Effector memory CD8-positive, alpha-beta T cell (primary cell): ENCODE measurements at places on chromosomes 1 and 21.

DNA sequence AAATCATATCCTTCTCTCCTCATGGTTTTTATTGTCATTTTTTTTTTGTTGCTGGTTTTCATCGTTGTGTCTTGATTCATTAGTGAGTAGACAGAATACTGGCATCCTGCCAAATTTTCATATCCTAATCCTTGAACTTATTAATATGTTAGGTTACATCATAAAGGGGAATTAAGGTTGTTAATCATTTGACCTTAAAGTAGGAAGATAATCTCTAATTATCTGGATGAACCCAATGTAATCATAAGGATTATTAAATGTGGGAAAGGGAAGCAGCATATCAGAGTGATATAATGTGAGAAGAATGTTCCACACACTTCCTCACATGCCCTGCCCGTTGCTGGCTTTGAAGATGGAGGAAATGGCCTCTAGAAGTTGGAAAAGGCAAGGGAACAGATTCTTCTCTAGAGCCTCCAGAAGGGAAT lies 299.7 kb downstream of the HMCN1 start:
- no peak for DNase-seq

DNA sequence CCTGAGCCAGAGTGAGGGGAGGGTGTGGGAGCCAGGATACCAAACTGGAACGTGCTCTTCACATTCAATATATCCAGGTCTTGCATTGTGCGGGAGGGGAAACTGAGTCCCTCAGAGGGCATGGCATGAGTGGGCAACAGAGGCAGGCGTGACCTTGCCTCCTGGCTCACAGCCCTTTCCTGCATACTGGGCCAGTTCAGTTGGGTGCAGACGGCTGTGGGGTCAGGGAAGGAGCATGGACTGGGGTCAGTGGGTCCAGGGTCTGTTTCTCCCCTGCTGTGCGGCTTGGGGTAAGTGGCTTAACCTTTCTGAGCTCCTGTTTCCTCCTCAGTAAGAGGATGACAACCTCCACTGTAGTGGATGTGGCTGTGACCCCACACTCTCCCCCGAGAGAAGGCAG lies 16.6 kb downstream of the SERINC2 start:
- DNase-seq, result no peak

DNA sequence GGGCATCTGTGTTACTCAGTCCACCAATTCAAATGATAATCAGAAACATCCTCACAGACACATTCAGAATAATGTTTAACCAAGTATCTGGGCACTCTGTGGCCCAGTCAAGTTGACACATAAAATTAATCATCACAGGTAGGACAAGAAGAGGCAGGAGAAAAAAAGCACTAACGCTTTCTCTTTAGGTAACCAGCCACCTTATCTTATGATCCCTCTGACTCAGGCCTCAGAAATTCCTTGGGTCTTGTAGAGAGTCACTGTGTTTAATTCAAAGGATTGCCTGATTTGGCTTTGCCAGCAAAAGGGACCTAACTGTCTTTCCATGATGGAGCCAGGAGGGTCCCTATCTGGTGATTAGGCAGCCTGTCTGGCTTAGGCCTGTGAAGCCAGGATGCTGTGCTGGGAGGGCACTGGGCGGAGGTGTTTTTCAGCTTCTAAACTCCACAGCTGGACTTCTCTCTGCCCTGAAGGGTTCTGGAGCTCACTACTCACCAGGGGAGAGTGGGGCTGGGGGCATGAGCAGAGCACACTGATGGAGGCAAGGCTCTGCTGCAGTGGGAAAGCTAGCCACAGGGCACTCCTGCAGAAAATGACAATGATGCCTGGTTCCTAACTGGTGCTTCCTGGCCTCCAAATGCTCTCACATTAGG lies 36.4 kb upstream of the STUM start:
- no peak for DNase-seq

- DNase-seq, result no peak
Measured at GRCh38 chr21:32190493-32191144, 88.2 kb downstream of the MIS18A start.

- DNase-seq, result no peak
Measured at GRCh38 chr1:32311709-32312393, 20.0 kb downstream of the HDAC1 start.

DNA sequence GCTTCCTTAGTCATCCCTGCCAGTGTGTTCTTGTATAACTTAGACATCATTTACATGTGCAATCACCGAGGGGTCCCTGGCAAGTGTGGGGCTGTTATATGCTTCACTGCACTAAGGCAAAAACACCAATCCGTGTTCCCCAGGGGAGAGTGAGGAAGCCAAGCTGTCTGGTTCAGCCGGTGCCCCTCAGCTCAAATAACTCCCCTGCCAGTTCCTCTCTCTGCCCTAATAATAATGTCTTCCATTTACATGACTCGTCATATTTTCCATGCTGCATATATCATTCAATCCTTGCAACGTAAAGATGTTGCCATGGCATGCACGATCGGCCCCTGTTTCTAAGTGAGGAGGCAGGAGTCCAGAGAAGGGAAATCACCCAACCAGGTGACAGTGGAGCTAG lies 24.4 kb upstream of the NDC1 start:
- no peak for DNase-seq

DNA sequence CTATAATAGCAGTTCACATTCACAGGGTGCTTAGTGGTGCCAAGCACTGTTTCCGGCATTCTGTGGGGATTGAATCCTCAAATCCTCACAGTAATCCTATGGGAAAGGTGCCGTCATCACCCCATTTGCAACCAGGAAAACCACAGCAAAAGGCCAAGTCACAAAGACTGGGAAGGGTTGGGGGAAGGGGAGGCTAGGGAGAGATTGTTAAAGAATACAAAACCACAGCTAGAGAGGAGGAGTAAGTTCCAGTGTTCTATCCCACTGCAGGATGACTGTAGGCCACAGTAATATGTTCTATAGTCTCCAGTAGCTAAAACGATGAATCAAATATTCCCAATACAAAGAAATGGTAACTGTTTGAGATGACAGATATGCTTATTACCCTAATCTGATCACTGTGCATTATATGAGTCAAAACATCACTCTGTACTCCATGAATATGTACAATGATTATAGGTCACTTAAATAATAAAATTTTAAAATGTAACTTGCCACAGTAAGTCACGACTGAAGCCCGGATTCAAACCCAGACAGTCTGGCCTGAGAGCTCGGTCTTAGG lies 256.8 kb downstream of the TOMM20 start:
- DNase-seq, result no peak

GRCh38 chr1:234649432-234650081 lies 39.6 kb upstream of the IRF2BP2 start:
- no peak for DNase-seq

DNA sequence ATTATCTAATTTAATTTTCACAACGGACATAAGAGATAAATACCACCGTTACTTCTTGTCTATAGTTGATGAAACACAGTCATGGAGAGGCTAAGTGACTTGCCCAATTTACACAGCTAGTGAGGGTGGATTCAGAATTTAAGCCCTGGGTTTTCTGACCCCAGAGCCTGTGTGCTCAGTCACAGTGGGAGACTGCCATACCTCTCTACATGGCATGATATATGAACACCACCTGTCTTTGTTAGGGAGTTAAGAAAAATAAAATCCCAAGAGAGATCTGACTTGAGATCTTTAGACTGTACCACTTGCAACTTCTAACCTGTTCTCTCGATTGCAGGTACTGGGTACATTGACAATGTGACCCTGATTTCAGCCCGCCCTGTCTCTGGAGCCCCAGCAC lies 40.3 kb downstream of the LAMC2 start:
- DNase-seq, result no peak

DNA sequence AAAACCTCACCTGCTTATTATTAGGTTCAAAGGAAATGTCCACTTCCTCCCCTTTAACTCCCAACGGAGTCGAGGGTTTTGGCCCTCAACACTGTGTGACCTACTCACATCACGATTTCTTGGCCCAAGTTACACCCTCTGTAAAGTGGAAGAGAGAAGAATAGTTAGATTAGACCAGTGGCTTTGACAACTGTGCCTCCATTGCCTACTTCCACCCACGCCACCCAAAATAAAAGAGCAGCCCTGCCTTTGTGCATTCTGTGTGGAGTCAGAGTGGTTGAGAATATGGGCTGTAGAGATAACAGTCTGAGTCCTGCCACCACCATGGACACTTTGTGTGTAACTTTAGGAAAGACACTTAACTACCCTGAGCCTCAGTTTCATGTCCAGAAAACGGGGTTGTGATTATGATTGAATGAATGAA lies 4.1 kb upstream of the HDGF start:
- DNase-seq, result no peak

GRCh38 chr1:116288201-116288598 lies 84.8 kb upstream of the ATP1A1 start:
- no peak for DNase-seq

- DNase-seq, result no peak
Measured at GRCh38 chr1:34320053-34320669, 143.5 kb downstream of the C1orf94 start.

DNA sequence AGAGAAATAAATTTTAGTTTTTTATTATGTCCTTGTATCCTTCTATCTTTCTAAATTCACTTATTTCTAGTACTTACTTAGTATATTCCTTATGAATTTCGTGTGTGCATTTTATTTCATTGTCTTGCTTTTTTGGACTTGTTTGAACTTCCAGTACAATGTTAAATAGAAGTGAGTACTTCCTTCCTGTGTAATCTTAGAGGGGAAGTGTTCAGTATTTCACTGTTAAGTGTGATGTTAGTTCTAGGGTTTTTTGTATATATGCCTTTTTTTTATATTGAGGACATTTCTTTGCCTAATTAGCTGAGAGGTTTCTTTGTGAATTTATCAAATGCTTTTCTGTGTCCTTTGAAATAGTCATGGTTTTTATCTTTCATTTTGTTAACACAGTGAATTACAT lies 10.7 kb downstream of the LYPLAL1 start:
- DNase-seq, result no peak

GRCh38 chr1:77976433-77977076 lies 2.3 kb downstream of the FUBP1 start:
- no peak for DNase-seq

GRCh38 chr1:224045556-224045955 lies 68.4 kb upstream of the FBXO28 start:
- no peak for DNase-seq

- no peak for DNase-seq
Measured at GRCh38 chr21:32994305-32994704, 31.4 kb upstream of the OLIG2 start.

GRCh38 chr1:8527941-8528340 lies 210.0 kb downstream of the SLC45A1 start:
- DNase-seq, result no peak
